Natural killer cell treated with Interleukin-12 subunit alpha and Interleukin-12 subunit beta and Interleukin-15 and Interleukin-18, amount 100 ng/mL, for 72 hours (primary cell): ENCODE measurements at places on chromosomes 11 and 22.

DNA sequence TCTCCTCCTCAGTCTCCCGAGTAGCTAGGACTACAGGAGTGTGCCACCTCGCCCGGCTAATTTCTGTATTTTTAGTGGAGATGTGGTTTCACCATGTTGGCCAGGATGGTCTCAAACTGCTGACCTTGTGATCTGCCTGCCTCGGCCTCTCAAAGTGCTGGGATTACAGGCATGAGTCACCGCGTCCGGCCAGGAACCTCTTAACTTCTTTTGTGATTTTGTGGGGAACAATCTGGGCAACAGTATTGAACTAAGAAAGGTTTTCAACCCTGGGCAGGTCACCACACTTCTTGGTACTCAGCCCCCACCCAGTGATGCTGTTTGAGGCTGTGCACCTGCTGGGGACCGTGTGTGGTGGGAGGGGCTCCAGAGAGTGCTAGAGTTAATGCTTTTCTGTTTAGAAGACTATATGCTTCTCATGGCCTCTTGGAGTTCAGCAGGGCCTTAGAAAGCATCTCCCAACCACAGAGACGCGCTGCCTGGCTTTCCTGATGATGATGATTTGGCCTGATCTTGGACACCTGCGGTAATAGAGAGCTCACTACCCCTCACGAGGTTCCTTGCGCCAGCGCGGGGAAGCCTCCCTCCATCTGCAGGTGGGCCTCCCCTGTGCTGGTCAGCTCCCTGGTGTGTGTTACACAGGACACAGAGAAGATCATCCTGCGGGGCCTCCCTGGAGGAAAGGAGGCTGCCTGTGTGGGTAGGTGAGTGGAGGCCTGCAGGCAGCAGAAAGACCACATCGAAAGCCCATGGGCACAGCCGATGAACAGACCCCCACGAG, 1.2 kb downstream of the DENND6B start:
- no peak for DNase-seq

DNA sequence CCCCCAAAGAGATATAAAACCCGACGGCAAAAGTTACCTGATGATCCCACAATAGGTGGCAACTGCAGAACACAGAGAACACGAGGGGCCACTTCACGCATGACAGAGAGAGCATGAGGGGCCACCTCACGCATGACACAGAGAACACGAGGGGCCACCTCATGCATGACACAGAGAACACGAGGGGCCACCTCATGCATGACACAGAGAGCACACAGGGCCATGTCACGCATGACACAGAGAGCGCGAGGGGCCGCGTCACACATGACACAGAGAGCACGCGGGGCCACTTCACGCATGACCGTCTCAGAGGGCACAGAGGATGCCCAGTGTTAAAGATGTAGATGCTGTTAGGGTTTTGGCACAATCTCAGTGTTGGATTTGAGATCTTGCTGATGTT, 1359.5 kb downstream of the TBC1D22A start:
- DNase-seq: no peak

- no peak for DNase-seq
Observed at GRCh38 chr11:67320011-67320410, 16.7 kb downstream of the SSH3 start.

- DNase-seq: no peak
Observed at GRCh38 chr11:12052676-12053605, 44.5 kb upstream of the DKK3 start.

- no peak for DNase-seq
Observed at GRCh38 chr22:31102441-31103081, 4.8 kb downstream of the SELENOM start.

DNA sequence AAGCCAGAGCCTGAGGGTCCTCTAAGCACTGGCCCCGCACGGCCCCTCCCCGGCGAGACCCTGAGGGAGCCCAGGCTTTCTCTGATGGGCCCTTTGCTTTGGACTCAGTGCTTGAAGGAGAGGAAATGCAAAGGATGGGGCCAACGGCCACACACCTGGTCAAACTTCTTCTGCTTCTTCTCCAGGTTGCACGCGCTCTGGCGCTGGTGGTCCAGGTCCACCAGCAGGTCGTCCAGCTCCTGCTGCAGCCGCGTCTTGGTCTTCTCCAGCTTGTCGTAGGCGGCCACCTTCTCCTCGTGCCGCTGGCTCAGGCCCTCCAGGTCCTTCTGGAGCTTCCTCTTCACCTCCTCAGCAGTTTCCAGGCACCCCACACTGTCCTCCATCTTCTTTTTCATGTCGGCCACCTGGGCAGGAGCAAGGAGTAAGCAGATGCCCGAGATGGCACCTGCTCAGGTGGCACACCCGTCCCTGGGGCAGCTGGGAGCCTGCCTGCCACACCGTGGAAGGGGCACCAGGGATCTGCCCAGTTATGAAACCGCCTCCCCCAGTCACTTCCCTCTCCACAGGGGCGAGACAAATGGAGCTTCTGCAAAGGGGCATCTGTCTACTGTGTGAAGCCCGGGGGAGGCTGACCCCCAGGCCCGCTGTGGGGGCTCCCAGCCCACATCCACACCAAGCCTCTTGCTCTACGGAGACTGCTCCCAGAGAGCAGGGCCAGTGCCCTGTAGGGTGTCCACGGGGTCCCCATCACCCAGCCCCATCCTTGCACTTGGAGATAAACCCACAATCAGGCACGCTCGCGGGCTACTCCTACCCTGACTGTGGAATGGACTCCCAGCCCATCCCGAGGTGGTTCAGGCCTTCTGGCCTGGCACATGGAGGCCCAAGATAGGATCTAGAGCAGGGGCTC, 39.2 kb downstream of the APOL1 start:
- DNase-seq: no peak

DNA sequence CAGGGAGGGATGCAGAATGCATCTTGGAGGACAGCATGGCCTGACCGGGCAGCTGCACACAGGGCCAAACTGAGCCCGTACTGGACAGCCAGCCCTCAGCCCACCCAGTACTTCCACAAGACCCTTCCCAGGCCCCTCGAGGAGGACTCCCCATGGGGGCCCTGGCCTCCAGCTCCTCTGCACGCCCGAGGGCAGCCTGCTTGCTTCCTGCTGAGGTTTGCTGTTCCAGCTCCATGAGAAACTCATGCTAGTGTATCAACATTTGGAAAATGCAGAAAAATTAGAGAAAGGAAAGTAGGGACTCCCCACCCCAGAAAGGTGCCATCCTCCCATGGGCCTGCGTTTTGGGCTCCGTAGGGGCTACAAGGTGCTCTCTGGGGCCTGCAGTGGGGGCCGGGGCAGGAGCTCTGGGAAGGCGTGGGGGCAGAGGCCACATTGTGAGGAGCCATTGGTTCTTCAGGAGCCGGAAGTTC, 21.3 kb upstream of the CCDC188 start:
- no peak for DNase-seq

- no peak for DNase-seq
Observed at GRCh38 chr22:33049119-33049729, 9.0 kb downstream of the SYN3 start.

GRCh38 chr11:72634472-72635095, 39.6 kb downstream of the PDE2A start:
- DNase-seq: no peak

DNA sequence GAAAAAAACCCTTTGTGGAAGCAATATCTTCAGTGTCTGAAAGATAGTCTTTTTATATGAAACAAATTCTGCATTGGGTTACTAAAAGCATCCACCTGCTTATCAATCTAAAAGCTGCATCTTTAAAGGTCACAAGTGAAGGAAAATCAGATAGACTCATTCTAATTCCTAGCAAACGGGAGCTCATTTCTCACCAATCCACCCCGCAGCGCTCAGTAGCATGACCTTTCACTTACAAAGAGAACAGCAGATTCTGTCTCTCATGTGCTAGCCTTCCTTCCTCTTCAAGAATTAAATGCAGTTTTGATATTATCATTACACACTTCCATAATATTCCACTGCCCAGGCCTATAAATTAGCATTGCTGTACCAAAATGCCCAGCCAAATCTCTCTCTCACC, 212.9 kb downstream of the CADM1 start:
- DNase-seq: no peak

DNA sequence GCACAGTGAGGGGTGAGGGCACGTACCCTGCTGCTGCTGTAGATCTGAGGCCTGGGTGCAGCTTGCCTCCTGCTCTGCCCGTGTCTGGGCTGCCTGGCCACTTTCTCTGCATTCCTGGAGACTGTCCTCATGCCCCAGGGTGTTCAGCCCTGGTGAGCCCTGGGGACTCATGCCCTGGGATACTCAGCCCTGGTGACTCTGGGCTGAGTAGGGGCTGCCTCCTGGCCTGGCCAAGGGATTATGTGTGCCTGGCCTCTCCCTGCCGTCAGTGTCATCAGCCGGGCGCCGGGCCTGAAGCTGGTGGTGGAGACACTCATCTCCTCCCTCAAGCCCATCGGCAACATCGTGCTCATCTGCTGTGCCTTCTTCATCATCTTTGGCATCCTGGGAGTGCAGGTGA, 94.7 kb downstream of the CACNA1I start:
- no peak for DNase-seq

DNA sequence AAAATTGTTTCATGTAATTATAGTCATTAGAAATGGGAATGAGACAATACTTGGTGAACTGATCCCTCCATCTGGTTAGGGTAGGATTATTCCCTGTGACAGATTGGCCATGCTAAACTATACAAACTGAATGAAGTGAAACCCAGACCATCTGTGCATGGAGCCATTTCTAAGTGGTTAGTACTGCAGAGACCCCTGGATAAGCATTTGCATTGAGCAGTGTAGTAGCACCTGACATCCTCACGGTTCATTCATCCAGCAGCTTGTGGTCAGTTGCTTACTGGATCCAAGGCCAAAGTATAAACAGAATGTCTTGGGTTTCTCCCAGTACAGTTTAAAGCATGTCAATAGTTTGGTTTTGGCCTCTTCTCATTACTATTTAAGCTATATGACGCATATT, 93.8 kb upstream of the ARHGAP42 start:
- DNase-seq: no peak

DNA sequence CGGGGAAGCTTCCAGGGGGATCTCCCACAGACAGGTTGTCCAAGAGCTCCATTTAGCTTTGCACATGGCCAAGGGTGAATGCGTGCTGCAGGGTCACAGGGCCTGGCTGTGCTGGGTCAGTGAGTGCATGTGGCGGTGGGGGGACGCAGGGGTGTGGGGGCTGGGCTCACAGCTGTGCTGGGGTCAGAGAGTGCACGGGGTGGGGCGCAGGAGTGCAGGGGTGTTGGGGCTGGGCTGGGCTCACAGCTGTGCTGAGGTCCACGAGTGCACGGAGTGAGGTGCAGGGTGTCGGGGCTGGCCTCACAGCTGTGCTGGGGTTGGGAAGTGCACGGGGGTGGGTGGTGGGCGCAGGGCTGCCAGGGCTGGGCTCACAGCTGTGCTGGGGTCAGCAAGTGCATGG, 557.7 kb downstream of the BRD1 start:
- no peak for DNase-seq

DNA sequence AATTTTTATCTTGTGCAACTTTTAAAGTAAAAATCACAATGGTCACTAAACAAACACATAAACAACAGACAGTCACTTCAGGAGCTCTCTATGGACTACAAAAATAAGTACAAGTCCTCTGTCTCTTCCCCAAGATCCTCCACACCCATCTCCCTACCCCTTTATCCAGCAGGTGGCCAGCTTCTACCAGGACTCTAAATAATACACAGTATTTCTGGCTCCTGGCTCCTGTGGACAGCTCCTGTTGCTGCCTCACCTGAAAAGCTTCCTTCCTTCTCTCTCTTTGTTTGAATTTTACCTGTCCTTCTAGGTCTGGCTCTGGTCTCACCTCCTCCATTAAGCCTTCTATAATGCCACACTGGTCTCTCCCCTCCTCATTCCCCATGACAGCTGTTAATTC, 86.1 kb downstream of the CLPB start:
- DNase-seq: no peak

GRCh38 chr22:37680191-37680851, 4.9 kb downstream of the LGALS1 start:
- no peak for DNase-seq
